ENCODE measurements at places on chromosomes 12 and 14.

DNA sequence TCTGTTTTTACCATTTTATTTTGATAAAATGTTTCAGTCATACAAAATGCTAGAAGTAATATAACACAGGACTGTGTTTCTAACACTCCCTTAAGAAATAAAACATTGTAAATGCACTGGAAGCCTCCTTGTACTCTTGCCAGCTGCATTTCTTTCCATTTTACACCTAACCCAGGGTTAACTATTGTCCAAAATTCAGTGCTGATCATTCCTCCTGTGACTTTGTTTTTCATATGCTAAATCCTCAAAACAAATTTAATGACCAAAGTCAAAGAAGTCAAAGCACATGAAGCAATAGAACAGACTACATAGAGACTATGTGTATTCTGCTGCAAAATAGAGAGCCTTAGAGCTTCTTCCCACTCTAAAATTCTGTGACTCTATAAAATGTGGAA is 420.3 kb upstream of the PRICKLE1 start:
- DNase-seq, result no peak

DNA sequence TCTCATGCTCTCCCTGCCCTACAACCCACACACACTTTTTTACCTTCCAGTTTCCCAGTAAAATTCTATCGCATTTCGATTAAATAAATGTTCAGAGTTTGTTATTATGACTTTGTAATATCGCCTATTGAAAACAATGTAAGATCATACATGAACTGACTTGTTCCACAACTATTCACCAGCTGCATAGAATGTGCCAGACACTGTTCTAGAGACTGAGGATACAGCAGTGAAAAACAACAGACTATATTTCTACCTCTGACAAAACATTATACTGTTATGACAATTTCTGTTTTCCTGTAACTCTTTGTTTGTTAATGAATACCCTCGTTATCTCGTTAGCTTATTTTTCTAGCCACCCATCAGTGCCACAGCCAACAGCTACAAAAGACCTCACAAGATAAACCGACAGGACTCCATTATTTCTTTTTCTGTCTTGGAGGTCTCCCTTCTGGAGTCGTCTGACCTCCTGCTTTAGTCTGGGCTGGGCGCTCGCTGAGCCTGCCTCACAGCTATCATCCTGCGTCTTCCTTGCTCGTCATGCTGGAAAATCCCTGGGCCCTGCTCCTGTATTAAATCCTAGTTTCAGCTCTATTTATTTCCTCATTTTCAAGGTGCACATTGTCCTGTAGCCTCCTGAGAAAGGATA is 498.9 kb downstream of the DIO2 start:
- DNase-seq, result no peak

- DNase-seq, result no peak
These were observed 3.3 kb downstream of the NYNRIN start for GRCh38 chr14:24401810-24402702.

DNA sequence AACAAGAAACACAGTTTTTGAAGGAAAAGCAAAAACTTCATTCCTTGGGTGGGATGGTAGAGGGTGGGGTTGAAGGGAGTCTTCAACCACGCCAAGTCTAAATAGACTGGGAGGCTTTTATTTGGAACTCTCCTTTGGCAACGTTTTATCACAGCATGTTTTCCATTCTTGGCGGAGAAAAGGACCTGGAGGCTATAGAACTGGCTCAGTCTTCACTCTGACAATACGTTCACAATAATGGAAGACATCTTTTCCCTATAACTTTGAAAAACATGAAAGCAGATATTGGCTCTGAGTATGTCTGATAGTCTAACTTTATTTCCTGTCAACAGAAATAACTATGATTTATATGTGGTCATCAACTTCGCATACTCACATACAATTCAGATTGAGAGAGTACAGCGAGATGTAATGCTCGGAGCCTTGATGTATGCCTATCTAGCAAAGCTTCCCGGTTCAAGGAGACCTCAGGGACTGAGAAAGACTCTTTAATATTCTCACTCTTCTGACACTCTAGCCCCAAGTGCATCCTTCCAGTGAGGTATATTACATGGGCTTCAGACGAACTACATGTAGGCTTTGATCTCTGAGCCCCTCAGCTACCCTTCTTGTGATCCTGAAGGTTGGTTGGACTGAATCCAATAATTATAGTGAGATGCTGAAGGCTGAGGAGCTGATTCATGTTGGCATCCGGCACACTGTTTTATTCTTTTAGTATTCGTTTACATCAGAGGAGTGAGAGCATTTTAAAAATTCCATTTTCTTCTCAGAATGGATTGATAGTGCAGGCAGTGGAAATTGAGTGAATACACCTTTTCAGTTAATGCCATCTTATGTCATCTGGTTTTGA is 14.0 kb downstream of the TMEM30B start:
- no peak for DNase-seq

DNA sequence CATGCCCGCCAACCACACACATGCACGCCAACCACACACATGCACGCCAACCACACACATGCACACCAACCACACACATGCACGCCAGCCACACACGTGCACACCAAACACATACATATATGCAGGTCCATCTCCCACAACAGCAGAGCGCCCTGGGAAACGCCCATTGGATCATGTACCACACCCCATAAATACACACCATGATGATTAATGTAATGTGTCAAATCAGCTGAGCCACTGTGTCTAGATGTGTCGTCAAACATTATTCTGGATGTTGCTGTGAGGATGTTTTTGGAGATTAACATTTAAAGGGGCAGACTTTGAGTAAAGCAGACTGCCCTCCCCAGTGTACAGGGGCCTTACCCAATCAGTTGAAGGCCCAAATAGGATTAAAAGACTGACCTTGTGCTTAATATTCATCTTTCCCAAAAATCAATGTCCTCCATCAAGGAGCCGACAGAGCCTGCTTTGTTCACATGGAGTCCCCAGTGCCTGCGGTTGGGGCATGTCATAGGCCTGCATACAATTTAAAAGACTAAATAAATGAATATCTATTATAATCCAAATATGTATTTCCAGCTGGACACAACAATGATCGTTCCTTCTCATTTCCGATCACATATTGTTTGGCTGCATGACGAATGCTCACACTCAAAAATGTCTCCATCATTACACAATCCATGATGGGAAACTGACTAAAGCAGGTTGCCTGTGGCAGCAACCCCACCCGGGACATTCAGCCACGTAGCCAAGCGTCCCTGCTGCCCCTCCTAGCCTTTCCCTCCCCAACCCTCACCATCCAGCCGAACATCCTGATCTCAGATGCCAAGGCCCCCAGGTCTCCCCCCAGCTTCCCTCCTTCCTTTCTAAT is 23.2 kb upstream of the BDKRB2 start:
- no peak for DNase-seq

GRCh38 chr12:28776913-28777422 is 372.1 kb upstream of the FAR2 start:
- no peak for DNase-seq

GRCh38 chr14:99187858-99188257 is 84.1 kb downstream of the BCL11B start:
- DNase-seq, result no peak

GRCh38 chr14:21933681-21934080 is 260.1 kb upstream of the OR4E1 start:
- DNase-seq, result no peak

GRCh38 chr14:104442107-104442551 is 137.4 kb upstream of the C14orf180 start:
- no peak for DNase-seq

DNA sequence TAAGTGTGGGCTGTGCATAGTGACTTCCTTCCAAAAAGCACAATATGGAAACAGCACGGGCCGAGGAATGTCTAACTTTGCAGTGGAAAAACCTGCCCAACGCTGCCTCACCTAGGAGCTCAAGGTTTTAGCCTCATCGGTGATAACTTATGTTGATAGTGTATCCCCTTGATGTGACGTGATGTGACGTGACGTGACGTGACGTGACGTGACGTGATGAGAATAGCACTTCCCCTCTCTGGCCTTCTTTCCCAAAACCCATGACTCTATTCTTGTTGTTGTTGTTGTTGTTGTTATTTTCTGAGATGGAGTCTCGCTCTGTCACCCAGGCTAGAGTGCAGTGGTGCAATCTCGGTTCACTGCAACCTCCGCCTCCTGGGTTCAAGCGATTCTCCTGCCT is 64.5 kb downstream of the KCNK13 start:
- no peak for DNase-seq

DNA sequence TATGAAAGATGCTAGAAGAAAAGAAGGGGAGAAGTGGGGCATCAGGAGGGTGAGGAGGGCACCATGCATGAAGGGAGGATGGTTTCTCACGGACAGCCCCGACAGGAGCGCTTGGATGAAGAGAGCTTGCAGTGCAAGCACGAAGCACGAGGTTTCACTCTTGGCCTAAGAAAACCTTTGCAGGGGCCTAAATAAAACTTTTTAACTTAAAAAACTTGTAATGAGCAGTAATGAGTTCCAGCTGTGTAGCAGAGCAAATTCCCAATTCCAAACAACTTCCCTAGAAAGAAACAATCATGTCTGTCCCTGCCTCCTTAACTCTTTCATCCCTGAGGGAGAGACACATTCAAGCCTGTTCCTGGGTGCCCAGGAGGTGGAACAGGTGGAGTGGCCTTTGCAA is 119.5 kb downstream of the PAH start:
- DNase-seq, result no peak

GRCh38 chr14:35958499-35958898 is 132.4 kb downstream of the BRMS1L start:
- no peak for DNase-seq

DNA sequence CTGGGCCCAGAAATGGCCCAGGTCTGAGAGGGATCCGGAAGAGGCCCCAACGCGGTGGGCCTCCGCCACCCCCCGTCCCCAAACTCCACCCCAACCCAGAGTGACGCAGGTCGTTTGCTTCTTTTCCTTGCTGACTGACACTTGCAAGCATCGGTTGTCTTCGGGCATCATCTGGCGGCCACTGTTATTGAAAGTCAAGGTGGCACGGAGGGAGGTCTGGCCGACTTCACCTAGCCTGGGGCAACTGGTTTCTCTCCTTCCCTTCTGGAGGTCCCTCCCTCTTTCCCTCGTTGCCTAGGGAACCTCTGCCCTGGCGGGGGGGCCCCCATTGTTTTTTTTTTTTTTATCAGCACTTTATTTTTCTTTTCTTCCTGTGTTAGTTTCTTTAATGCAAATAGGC is 241.8 kb downstream of the ALG10 start:
- no peak for DNase-seq

GRCh38 chr12:111238075-111238734 is 130.7 kb downstream of the PHETA1 start:
- no peak for DNase-seq

GRCh38 chr12:49806877-49807276 is 21.3 kb downstream of the NCKAP5L start:
- DNase-seq, result no peak

DNA sequence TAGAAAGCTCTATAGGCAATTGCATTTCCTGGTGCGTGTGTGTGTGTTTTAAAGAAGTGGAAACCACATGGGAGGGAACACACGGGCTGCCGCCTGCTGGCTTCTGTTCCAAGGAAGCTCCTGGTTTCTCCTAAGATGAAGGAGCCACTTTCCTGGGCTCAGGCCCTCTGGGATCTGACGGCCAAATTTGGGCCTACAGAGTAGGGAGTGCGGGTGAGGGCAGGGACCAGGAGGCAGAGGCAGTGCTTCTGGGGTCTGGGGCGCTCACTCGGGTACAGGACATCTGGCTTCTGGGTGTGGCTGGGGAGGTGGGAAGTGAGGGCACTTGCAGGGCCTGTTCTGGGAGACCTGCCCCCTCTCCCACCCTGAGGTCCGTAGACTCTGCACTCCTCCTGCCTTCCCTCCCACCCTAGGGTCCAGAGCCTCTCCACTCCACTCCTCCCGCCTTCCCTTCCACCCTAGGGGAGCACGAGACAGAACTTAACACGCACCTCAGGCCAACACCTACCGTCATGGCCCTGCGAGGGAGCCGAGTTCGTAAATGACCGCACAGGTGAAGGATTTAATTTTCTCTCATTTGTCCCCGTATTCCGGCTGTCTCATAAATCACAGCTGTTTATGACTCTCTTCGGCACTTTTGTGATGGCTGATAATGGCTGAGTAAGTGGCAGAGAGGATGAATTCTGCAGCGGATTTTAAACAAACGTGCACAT is 127.7 kb downstream of the KIF26A start:
- no peak for DNase-seq

- DNase-seq, result no peak
These were observed 19.4 kb downstream of the PLCZ1 start for GRCh38 chr12:18718462-18718861.

DNA sequence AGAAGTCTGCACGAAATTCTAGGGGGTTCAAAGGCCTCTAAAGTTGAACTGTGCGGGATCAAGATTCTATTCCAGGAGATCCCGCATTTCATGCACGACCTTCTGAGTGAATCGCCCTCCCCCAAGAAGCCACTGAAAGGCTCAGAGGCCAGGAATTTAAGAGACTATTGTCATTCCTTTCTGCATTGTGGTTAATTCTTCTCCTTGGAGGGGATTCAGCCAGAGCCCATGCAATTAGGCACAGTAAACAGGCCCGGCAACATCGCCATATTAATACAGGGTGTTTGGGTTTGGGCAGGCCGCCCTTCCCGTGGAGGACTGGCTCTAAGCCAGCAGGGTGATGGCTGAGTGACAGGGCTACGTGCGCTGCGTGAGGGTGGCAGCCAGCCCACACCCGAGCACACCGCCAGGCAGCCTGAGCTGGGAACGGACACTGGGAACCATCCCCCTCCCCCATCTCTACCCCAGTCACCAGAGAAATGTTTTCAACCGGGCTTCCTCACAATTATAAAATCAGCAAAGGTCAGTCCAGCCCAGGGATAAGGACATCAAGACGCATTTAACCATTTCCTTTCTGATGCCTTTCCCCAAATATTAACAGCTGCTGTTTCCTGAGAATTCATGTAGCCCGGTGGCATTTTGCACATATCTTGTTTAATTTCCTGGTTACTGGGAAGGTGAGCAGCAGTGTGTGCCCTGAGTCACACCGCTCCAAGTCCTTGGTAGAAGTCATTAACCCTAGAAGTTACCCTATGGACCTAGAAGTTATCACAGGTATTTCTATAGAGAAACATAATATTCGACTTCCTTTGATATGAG is 12.5 kb downstream of the EGLN3 start:
- peak; percentile 84 for DNase-seq

- no peak for DNase-seq
These were observed 43.6 kb downstream of the PAPLN start for GRCh38 chr14:73280903-73281302.

DNA sequence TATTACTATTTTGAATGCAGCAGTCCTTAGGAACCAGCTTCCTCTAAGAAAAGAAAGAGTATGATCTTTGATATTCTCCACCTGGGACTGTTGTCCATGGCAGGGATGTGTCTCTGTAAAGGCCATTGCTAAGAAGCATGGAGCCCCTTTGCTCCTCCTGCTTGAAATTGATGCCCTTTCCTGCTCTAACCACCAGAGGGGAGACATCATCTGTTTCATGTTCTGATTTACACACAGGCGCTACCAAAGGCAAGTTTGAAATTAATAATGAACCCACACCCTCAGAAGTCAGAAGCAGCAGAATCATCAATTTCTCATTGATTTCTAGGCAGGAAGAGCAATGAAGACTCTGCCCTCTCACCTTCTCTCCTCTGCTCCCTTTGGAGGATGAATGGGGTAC is 253.8 kb downstream of the RMST start:
- no peak for DNase-seq
